ENCODE measurements at places on chromosomes 16 and 17. TPM values are rescaled to one million over a fixed set of nuclear protein-coding genes. Genes with fewer than 3 reads are reported as not detected.

The HOXB7 gene
- total RNA-seq = 3.8 TPM

The USP36 gene
- total RNA-seq = 10.6 TPM

The MYL4 gene
- not detected for total RNA-seq

The KRT25 gene
- total RNA-seq = not detected

The PLA2G10 gene
- total RNA-seq = not detected

The SLC43A2 gene
- total RNA-seq = 7.0 TPM

The KIF19 gene
- not detected for total RNA-seq

The ACSM5 gene
- total RNA-seq = not detected

The CES5A gene
- not detected for total RNA-seq

The RTN4RL1 gene
- 0.47 TPM for total RNA-seq

The LITAFD gene
- total RNA-seq = not detected

The SCARF1 gene
- 0.86 TPM for total RNA-seq

The KRT24 gene
- not detected for total RNA-seq

The TMEM114 gene
- total RNA-seq = not detected

The CIITA gene
- 0.26 TPM for total RNA-seq

The SP6 gene
- total RNA-seq = under 0.01 TPM

The NPIPA8 gene
- total RNA-seq = 10.9 TPM

The HOXB2 gene
- total RNA-seq = 2.3 TPM

The PLK1 gene
- total RNA-seq = 2.4 TPM

The LAT gene
- 1.1 TPM for total RNA-seq

The KRT39 gene
- total RNA-seq = 0.17 TPM

All from bronchial smooth muscle cell (primary cell).